ENCODE measurements at places on chromosomes 3 and 15. TPM values are rescaled to one million over a fixed set of nuclear protein-coding genes. Genes with fewer than 3 reads are reported as not detected.

Gene CPLX3
- 0.17 TPM for total RNA-seq

DNA sequence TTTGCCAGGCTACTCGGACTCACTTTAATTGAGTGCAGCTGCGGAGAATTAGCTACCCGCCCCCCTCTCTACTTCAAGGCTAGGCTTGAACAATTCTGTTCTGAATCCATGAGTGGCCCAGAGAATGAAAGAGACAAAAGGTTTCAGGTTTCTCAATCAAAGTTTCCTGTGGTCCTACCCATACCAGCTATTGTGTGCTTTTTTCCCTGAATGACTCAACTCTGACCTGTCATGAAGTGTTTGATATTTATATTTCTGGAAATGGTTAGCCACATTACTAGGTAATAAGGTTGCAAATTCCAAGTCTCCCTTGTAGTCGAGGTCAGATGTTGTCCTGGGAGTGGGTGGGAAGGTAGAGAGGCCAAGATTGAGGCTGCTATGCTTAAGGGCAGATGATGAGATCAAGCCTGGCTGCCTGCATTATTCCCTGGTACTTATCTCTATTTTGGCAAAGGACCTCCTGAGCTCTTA, 392.7 kb upstream of the TBL1XR1 start:
- no peak for DNase-seq

Gene DNAH12
- total RNA-seq, result under 0.01 TPM

Gene ZCWPW2
- total RNA-seq, result 0.29 TPM

- no peak for DNase-seq
Observed at GRCh38 chr15:32105258-32106241, 75.2 kb downstream of the CHRNA7 start.

Gene PCSK6
- total RNA-seq, result 45.4 TPM

- DNase-seq, result no peak
Observed at GRCh38 chr3:112132975-112133448, at the start of gene GCSAM. GCSAM (minus strand) TSS chr3:112133248; CDS start chr3:112133120, 128 bp downstream.

- no peak for DNase-seq
Observed at GRCh38 chr3:57923101-57923500, 85.1 kb upstream of the FLNB start.

DNA sequence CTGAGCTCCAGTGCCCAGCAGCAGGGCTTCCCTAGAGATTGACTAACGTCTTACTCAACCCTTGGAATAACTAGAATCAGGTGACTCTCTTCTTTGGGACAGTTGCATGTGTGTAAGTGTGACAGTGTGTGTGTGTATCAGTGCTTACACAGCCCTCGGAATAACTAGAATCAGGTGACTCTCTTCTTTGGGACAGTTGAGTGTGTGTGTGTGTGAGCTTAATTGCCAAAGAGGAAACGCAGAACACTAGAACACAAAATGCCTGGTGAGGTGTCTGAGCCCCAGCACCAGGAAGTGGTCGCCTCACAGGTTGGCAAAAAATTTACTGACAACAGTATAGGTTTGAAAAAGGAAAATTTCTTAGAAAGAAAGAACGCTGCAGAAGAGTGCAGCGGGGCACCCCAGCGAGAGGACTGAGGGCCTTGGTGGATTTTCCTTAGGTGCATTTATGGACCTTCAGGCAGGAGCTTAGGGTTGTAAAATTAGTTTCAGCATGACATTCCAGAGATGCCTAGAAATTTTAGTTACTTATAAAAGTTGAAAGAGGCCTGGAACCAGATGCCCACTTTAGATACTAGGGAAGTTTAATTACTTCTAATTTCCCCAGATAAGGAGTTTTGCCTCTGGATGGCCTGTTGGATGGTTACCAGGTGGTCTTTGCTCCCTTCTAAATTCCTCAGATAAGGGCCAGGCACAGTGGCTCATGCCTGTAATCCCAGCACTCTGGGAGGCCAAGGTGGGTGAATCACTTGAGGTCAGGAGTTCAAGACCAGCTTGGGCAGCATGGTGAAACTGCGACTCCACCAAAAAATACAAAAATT, 3.7 kb upstream of the WDR82 start:
- DNase-seq, result no peak

- no peak for DNase-seq
Observed at GRCh38 chr15:49179433-49180190, 9.6 kb downstream of the GALK2 start.

DNA sequence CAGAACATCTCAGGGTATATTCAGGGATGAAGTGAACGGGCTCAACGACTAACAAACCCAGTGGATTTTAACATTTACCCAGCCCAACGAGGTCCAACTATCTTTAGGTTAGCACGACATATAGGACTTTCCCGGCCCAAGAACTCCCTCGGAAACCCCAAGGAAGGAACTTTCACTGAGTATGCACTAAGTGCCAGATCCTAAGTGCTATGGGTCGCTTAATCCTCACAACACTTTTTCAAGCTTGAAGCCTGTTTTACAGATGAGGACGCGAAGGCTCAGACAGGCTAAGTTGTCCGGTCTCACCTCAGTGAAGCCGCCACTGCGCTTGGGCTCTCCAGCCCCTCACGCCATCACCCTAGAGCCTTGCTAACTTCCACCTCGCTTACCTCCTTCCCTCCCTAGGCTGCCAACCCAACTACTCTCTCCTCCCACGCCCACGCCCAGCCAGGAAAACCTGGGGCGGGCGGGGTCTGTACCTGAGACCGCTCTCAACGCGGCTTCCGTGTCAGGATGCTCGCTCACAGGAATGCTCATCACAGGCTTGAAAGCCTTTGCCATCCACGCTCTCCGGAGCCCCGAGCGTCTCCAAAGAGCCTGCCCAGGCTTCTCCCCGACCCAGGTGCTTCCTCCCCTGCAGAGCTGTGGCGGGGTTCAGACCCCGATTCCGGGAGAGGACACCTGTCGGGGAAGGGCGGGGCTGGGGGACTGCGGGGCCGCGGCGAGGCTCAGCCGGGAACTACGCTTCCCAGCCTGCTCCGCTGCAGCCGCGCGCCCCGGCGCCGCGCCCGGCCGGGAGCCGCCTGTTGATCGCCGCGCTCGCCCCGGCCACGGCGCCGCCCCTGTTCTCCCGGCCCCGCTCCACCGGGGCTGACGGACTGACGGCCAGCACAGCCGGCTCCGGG, at the start of gene TMOD2:
Gene TMOD2, plus strand, starts transcription at position 806 of the 905 bp plus-strand sequence. CDS start 14,845 bp downstream, outside the sequence.
- DNase-seq, result no peak

Gene CCR1
- 1.0 TPM for total RNA-seq

Gene RBPMS2
- 1.8 TPM for total RNA-seq

DNA sequence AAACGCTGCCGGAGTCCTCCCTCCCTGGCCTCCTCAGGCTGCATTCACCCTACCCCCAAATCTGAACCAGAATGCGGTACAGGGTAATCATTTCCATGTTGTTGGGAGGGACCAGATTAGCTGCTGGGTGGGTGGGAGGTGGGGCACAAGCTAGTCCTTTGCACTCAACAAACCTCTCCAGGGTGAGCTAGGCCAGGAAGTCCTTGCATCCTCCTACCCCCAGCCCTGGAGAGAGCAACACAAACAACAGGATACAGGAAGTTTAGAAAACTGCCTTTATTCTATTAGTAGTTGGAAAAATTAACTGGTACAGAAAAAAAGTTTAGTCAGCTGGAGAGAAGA, 702 bp upstream of the GPX1 start:
- DNase-seq, result no peak

Gene GHSR
- not detected for total RNA-seq

Gene CCDC13
- total RNA-seq, result not detected

DNA sequence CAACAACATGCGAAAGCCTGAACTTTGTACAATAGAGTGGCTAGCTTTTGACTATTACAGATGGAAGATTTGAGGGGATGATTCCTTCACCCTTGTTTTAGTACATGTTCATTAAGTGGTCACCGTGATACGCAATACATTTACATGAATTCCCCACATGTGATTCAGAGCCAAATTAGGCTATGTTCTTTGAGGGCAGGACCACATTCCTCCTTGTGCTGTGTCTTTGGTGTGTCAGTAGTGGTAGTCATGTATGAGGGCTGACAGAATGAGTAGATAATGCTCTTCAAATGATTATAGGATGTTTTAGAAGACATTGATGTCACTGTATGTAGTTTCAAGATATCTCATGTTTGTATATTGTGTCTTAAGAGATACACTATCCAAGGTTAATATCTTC, 12.1 kb downstream of the PTPRG start:
- no peak for DNase-seq

DNA sequence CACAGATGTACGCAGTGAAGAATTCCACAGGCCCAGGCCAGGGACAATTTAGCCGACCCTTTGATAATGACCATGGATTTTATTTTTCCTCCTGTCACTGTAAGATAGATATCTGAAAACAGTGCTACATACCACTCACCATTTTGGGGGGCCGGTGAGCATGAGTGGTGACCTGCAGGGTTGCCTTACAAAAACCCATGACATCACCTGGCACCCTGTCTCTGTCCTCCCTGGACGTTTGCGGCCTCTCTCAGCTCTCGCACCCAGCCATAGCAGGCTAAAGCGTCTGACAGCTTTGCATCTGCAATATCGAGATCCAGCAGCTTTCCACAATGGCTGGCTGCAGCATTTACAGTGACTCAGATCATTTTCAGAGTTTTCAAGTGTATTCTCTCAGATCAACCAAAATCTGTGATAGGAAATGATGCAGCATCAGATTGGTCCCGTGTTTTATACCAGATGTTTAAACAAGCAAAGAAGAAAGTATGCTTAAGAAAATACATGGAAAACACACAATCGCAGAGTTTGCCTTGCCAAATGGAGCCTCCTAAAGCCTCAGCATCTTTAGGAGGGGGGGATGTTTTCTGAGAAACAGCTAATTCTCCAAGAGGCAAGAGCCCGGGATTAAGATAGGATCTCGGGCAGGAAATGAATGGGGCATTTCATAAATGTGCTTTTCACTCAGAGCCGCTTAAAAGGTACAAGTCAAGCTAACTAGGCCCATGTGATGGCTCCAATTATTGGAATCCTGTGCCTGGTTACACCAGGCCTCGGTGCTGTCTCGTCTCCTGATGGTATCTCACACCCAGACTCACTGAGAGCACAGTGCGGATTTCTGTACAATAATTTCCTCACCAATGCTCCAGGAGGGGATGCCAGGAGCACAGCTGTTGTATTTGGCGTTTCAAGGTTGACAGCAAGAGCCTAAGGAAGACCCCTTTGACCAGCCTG, 257.3 kb downstream of the XXYLT1 start:
- DNase-seq, result no peak

- DNase-seq, result no peak
Observed at GRCh38 chr15:40991355-40991754, 38.1 kb downstream of the CHAC1 start.

DNA sequence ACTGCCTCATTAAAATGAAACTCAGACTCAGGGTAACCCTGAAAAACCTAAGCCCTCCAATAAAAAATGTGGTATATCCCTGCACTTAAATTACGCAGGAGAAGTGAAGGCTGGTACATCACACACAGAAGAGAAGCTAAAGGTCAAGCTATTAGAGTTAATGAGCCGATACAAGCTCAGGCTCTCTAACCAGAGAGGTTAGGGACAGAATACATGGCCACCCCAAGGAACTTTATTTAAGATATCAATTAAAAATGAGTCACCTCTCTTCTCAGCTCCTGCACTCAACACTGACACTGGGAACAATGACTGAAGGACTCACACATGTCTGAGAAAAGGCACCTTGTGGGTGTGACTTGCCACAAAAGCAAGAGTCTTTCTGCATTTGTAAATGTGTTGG, 800.6 kb upstream of the CFAP20DC start:
- DNase-seq, result no peak

GRCh38 chr15:96348112-96349027, 17.9 kb downstream of the NR2F2 start:
- no peak for DNase-seq

Gene ACAN
- total RNA-seq, result 0.61 TPM

- DNase-seq, result no peak
Observed at GRCh38 chr15:48279608-48280007, 51.6 kb upstream of the DUT start.

Gene GPR176
- 4.3 TPM for total RNA-seq

DNA sequence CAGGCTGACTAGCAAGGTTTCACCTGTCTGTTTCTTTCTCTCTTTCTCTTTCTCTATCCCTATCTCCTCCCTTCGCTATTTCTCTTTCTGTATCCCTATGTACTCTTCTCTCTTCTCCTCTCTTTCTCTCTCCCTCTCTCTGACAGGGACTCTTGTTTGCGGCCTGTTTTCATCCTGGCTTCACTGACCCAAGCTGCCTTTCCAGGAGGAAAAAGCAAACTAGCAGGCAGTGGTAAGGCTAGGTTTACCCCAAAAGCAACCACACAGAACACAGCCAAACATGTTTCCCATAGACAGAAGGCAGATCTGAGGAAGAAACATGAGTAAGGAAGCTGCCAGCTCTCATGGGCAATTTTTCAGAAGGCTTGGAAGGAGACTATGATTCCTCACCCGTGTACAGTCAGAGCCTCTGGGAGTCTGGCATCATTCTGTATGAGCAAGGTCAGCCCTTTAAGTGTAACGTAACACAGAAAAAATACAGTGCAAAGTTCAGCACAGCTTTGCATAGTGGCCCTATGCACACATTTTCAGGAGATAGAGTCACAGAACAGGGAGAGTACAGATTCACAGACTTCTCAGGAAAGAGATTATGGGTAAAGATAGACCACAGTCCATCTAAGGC, 61.0 kb downstream of the OCA2 start:
- no peak for DNase-seq

DNA sequence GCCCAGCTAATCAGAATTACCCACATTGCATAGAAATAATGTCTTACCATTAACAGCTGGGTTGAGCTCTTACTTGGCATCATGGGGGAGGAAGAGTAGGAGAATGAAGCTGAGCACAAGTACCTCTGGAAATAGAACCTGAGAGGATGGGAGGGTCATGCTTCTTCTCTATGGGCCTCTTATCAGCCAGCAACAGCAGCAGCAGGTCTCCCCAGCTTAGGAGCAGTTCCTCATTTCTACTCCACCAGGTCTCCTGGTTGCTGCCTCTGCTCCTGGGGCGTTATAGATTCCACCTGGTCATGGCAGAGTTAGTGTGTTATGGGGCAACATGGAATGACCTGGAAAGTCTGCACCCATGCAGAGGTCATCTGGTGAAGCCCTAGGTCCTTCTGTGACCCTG, 3.4 kb downstream of the FSD2 start:
- no peak for DNase-seq

Gene NRROS
- total RNA-seq, result 1.8 TPM

DNA sequence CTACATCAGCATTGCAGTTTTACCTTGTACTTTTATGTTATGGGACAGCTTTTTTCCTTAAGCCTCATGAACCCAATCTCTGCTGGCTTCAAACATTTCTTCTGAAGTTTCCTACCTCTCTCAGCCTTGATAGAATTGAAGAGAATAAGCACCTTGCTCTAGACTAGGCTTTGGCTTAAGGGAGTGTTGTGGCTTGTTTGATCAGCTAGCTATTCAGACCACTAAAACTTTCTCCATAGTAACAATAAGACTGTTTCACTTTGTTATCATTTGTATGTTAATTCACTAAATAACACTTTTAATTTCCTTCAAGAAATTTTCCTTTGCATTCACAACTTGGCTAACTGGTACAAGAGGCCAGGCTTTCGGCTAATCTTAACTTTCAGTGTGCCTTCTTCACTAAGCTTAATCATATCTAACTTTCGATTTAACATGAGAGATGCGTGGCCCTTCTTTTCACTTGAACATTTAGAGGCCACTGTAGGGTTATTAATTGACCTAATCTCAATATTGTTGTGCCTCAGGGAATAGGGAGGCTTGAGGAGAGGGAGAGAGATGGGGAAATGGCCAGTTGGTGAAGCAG, 8.1 kb upstream of the TIGIT start:
- DNase-seq, result no peak

Data from lower leg skin (tissue), 4 donors.